Adrenal gland (tissue), 19 donors: ENCODE measurements at places on chromosomes 16 and 17.

GRCh38 chr17:50593321-50593720, 32.8 kb downstream of the CACNA1G start:
- DNase-seq = no peak

- no peak for DNase-seq
Observed at GRCh38 chr16:53417011-53417410, 17.3 kb upstream of the RBL2 start.

GRCh38 chr17:31596382-31597323, 205.2 kb downstream of the RAB11FIP4 start:
- peak; percentile 76 for DNase-seq

DNA sequence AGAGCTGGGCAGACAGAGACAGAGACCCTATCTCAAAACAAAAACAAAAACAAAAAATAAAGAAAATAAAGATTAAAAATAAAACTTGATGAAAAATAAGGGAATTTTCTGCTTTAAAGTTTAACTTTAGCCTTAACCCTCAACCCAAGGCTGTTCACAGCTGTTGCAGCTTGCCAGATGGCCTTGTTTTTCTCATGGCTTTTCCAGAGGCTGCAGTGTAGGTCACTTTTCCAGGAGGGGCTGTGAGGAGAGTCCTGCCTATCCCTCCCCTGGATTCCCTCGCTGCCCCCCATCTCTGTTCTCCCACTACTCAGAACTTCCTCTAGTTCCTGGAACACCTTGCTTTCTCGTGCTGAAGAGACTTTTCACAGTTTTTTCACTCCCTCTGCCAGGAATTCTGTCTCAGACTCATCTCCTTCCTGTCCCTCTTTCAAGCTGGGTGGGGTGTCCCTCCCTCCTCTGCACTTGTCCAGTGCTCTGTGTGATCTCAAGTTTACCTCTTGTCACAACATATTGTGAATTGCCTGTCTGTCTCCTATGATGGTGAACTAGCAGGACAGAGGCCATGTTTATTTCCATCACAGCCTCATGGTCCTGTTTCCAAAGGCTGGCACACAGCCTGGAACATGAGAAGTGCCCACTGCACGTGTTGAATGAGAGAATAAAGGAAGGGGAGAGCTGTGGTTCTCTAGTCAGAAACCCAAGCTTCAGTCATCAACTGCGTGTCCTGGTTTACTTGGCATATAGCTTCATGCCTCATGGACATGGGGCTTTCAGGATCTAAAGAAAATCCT, 69.9 kb upstream of the MSI2 start:
- DNase-seq = peak; percentile 15

- DNase-seq = no peak
Observed at GRCh38 chr17:32626379-32626791, 139.6 kb downstream of the CDK5R1 start.

- no peak for DNase-seq
Observed at GRCh38 chr16:85677383-85677967, 11.3 kb downstream of the GINS2 start.

DNA sequence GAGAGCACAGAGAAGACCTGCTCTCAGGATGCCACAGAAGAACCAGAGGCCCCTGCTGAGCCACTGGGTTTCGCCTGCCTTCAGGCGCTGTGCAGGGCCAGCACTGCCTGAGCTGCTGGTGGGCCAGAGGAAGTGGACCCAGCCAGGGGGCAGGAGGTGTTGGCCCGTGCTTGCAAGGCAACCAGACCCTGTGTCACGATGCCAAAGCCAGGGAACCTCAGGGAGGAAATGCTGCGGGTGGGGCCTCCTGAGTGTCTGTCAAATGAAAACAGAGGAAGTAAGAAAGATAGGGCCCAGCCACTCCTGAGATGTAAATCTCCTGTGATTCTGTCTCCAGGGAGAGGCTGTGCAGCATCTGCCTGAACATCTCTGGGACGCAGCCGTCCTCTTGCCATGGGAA, 58.1 kb upstream of the ADORA2B start:
- DNase-seq = peak; percentile 34

GRCh38 chr16:69932228-69932627, 18.9 kb upstream of the CLEC18A start:
- no peak for DNase-seq

- DNase-seq = no peak
Observed at GRCh38 chr17:50575581-50576210, 15.2 kb downstream of the CACNA1G start.

- DNase-seq = peak; percentile 73
Observed at GRCh38 chr17:35766903-35767510, 6.3 kb downstream of the C17orf50 start.

GRCh38 chr17:77875051-77875780, 83.3 kb upstream of the TNRC6C start:
- no peak for DNase-seq

DNA sequence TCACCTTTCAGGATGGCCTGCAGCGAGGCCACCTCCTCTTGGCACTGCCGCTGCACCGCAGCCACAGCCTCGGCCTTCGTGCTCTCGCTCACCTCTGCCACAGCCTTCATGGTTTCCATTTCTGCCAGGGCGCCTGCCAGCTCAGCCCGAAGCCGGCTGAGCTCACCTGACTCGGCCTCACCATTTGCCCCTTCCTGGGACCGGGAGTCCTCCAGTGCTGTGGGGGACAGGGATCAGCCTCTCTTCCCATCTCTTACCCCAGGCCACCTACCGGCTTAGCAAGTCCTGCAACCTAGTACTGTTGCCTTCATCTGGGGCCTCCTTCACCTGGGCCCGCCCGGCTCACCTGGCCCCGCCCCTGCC, 658 bp downstream of the RABEP2 start:
- peak; percentile 13 for DNase-seq

DNA sequence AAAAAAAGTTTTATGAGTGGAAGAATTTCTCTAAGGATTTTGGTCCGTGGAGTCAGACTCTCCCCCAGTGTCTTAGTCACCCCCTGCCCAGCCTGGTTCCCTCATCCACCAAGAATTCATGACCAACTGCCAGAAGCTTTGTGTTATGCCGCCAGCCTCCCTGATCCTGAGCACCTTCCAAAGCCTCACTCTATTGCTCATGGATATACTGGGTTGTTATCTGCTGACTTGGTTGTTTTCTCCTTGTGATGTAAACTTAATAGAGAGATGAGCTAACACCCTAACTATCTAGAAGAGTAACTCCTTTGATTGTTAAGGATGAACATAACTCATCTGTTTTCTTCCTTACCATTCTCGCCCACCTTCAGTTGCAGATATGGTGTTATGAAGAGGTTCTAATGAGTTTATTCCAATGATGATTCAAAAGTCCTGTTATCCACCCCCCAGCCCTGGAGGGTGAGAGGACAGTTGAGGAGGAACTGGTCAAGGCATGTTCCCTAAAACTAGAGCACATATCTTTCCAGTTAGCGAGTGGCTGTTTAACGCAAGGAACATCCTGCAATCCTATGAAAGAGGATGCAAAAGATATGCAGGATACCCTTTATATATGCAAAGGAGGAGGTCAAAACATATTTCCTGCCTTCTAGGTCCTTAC, 1.5 kb upstream of the PSMD3 start:
- DNase-seq = no peak

DNA sequence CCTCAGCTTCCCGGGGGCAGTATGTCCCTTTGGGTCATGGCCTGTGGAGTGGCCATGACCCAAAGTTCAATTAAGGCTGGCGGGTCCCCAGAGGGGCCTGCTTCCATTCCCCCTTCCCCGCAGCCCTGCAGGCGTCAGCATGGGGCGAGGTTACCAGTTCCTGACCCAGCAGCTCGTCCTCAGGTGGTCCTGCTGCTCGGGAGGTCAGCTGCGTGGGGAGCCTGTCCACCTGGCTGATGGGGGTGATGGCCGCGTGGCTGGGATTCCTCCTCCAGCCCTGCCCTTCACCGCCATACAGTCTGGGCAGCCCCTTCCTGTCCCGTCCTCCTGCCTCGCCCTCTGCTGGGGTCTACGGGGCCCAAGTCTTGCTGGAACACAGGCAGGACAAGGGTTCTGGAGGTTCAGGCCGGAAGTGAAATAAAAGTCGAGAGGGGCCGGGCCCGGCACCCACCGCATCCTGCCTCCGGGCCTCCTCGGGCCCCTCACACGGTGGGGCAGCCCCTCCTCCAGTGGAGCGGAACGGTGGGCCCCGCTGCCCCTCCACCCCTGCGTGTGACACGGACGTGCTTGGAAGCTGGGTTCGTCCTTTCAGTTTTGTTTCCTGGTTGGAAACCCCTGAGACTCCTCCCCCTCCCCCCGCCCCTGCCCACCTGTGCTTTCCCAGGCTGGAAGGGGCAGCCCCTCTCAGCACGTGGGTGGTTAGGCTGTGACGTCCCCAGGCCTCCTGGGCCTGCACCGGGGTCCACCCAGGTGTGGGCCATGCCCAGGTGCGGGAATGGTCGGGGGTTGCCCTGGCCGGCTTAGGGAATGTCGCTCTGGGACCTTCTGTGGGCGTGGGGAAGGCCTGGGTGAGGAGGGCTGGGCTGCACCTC, 6.8 kb downstream of the UBALD2 start:
- DNase-seq = no peak

DNA sequence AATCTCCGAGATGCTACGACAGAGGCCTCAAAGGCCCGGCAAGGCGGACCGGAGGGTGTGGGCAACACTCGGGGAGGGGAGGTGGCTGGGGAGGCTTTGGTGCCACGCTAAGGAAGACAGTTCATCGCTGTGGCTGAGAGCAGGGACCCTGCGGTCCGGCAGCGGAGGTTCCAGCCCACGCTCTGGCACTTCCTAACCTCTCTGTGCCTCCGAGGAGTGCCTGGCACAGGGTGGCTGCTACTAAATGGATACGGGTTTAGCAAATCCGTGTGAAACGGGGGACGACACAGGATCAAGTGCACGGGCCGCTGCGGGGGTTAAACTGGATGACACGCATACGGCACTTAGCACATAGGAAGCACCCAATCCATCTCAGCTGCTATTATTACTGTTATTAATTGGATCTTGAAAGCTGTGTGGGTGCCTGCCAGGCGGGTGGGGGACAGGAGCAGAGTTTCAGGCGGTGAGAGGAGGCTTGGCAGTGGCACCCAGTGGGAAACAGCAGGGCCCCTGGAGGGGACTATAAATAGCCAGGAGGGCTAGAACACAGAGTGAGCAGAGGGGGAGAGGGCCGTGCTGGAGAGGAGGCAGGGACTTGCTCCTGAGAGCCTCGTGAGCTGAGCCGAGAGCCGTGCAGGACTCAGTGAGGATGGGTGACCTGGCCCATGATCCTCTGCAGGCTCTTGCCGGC, 45.0 kb downstream of the ABR start:
- DNase-seq = no peak

- DNase-seq = no peak
Observed at GRCh38 chr17:72706396-72706981, 386.0 kb downstream of the SLC39A11 start.

- peak; percentile 47 for DNase-seq
Observed at GRCh38 chr17:40124279-40125141, 2.7 kb downstream of the MSL1 start.

GRCh38 chr17:53780320-53780719, 42.4 kb upstream of the KIF2B start:
- DNase-seq = no peak

- DNase-seq = no peak
Observed at GRCh38 chr16:69762814-69763598, 874 bp downstream of the WWP2 start.

DNA sequence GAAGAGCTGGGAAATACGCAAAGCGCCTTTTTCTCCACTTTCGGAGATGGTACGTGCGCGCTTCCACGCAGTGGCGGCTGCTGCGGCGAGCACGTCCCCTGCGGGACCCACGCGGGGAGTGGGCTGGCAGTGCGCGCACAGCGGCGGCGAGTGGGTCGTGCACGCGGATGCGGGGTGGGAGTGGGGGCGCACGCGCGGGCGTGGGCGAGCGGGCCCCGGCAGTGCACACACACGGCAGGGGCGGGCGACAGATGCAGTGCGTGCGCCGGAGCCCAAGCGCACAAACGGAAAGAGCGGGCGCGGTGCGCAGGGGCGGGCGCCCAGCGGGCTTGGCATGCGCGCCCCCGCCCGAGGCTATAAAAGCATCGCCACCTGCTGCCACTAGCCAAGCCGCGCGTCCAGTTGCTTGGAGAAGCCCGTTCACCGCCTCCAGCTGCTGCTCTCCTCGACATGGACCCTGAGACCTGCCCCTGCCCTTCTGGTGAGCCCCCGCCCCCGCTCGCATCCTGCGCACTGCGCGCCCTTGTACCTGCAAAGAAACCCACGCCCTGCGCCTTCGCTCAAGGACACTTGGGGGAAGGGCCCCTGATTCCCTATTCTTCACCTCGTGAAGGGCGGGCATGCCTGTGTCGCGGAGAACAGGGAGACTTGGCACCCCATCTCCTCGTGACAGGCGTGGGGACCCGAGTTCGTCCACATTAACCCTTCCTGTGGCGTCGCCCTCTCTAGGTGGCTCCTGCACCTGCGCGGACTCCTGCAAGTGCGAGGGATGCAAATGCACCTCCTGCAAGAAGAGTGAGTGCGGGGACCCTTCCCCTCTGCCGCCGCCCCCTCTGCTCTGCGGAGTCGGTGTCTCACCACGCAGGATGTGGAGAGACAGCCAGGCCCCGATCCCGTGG, at the start of gene MT3:
Gene MT3, plus strand, starts transcription at position 388 of the 899 bp plus-strand sequence. Its CDS starts 63 bp downstream, at position 451.
- peak; percentile 57 for DNase-seq

GRCh38 chr17:66915204-66915611, 49.3 kb upstream of the CACNG4 start:
- DNase-seq = no peak

DNA sequence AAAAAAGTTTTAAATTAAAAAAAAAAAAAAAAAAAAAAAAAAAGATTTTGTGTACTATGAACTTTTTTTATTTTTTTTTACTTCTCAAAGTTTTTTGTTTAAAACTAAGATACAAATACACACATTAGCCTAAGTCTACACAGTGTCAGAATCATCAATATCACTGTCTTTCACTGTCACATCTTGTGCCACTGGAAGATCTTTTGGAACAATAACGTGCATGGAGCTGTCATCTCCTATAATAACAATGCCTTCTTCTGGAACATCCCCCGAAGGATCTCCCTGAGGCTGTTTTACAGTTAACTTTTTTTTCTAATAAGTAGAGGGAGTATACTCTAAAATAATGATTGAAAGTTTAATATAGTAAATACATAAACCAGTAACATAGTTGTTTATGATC, 295.7 kb downstream of the KCNJ2 start:
- DNase-seq = no peak

GRCh38 chr17:60447375-60447774, 25.1 kb downstream of the CHCT1 start:
- no peak for DNase-seq

- DNase-seq = no peak
Observed at GRCh38 chr17:15892731-15893657, 51.9 kb upstream of the ADORA2B start.

GRCh38 chr16:4204521-4204920, 37.4 kb downstream of the SRL start:
- DNase-seq = no peak

GRCh38 chr17:50493744-50494143, 14.5 kb upstream of the MYCBPAP start:
- DNase-seq = no peak

- DNase-seq = no peak
Observed at GRCh38 chr17:28159004-28159403, 116.5 kb downstream of the NLK start.
